ENCODE measurements at places on chromosomes 7 and 10.
A peak's percentile ranks its signal among the peaks of the same experiment; 100 is the strongest.

DNA sequence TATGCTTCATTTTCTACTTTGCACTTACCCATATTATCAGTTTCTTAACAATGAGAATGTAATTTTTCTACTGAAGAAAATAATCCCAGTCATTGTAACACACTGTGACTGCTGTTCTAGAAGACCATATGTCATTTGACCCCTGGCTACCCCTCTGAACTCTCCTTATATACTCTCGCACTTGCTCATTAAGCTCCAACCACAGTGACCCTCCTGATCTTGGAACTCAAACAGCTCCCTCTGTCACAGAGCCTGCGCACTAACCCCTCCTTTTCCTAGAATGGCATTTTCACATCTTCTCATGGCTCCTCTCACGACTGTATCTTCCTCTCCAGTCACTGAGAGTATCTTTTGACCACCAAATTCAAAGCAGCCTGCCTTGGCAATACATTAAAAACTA lies 169.7 kb downstream of the CACNA2D1 start:
- DNase-seq, result no peak

DNA sequence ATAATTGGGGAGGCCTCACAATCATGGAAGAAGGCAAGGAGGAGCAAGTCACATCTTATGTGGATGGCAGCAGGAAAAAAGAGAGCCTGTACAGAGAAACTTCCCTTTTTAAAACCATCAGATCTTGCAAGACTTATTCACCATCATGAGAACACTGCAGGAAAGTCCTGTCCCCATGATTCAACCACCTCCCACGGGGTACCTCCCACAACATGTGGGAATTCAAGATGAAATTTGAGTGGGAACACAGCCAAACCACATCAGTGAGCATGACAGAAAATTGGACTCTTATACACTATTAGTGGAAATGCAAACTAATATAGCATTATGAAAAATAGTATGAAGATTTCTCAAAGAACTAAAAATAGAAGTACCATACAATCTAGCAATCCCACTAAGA lies 271.2 kb downstream of the MAGI2 start:
- DNase-seq, result no peak

GRCh38 chr7:24718431-24718831 lies 38.8 kb downstream of the GSDME start:
- no peak for DNase-seq

GRCh38 chr7:151838861-151839381 lies 38.0 kb downstream of the PRKAG2 start:
- DNase-seq, result no peak

DNA sequence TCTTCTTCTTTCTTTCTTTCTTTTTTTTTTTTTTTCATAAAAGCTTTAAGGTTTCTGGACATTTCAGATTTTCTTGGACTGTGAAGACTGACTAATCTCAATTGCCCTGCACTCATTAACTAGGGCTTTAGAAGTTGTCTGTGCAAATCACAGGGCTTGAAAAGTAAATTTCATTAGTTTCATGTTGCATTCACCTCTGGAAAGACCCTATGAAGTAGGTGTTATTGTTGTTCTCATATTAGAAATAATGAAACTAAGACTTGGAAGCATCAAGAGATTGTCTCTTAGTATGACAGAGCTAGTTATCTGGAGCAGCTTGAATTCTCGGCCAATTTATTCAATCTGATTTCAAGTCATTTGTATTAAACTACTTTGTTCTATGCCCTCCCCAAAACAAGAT lies 28.2 kb upstream of the SEMA3D start:
- no peak for DNase-seq

DNA sequence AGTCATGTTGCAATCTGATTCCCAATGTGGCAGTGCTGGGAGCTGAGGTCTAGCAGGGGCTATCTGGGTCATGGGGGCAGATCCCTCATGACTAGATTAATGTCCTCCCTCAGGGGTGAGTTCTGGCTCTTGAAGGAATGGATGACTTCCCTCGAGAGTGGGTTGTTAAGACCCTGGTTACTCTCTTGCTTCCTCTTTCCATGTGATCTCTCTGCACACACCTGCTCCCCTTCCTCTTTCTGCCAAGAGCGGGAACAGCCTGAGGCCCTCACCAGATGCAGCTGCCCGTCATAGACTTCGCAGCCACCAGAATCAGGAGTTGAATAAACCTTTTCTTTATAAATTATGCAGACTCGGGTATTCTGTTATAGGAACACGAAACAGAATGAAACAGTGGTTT lies 37.8 kb downstream of the SFMBT2 start:
- no peak for DNase-seq

DNA sequence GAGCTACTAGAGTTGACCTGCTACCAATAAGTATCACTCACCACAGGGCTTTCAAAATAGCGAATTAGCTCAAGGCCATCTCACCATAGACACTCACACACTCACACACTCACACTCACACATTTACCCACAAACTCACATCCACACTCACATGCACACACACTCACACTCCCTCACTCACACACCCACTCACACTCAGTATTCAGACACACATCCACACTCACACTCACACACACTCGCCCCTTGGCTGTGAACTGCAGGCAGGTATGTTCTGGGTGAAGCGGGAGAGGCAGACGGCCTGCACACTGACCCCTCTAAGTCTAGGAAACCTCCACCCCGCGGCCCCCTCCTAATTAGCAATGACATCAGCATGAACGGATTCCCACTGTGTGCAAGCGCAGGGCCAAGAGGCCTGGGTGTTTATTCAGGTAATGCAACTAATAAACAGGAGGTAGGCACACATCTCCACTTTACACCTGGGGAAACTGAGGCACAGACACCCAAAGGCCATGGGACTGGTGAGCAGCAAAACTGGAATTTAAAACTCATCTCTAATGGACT lies 94.6 kb downstream of the ADARB2 start:
- no peak for DNase-seq

- DNase-seq, result peak; percentile 33
These were observed 1.5 kb downstream of the KMT2E start for GRCh38 chr7:105015390-105015965.

DNA sequence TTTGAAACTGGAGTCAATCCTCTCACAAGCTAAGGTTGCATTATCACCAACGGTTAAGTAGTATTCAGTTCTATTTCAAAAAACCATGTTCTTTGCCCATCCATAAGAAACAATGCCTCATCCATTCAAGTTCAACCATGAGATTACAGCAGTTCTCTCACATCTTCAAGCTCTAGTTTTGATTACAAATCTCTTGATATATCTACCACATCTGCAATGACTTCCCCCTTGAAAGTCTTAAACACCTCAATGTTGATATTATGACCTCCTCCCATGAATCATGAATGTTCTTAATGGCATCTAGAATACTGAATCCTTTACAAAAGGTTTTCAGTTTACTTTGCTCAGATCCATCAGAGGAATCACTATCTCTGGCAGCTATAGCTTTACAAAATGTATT lies 81.8 kb downstream of the JMJD1C start:
- no peak for DNase-seq

DNA sequence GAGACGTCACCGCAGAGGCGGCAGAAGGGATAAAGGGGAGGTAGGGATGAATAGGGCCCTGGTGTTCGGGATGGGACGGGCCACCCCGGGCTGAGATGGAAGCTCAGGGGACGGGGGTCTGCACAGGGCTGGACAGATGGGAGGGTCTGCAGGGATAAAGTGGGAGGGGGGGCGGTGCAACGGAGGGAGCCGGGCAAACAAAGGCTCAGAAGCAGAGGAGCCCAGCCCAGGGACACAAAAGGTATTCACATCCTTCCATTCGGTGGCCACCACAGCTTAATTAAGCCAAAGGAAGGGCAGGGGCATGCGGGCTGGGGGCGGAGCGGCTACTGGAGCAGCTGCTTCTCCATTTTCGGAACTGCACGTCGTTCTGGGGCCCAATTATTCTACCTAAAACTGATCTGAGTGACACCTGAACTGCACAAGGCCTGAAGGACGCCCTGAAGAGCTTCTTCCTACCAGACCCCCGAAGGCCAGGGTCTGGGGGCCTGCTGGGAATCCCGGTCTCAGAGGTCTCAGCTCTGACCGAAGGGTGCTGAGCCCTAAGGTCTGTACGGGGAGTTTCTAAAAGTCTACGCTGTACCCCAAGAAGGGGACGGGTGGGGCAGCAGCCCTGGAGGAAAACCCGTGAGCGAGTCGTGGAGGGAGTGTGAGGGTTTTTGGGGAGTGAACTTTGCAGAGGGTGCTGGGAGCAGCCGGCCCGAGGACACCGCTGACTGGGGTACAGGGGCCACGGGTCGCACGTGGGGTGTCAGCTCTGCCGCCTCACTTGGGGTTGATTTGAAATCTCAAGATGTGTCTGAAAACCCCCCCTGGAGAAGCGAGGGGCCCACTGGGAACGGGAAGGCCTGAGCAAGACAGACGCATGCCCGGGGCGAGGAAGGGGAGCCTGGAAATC lies 334.8 kb downstream of the DNAJB6 start:
- no peak for DNase-seq

GRCh38 chr7:111238886-111239285 lies 148.0 kb downstream of the LRRN3 start:
- DNase-seq, result no peak
